ENCODE measurements at places on chromosomes 7 and 10.

GRCh38 chr10:117537904-117538524 lies 4.5 kb upstream of the EMX2 start:
- no peak for DNase-seq

DNA sequence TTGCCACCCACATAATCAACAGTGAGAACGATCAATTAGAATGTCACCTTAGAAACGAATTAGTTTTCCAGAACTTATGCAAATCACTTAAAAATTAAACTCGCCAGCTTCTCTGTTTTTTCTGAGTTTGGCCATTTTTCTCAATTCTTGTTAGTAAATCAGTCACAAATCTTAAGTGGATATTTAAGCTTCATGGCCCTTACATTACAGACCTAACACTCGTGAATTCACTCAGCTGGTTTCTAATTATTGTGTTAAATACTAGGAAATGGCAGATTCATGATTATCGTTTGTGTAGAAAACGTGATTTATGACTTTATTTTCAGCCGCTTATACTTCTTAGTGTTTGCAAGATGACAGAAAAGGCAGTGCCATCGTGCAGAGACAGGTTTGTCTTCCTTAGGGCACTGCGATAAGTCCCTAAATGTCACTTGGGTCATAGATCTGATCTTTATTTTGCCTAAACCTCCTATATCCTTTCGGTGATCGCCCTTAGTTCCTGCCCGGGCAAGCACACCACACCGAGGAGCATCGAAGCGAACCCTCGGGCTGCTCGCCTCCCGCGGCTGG lies 587 bp upstream of the CELF2 start:
- no peak for DNase-seq

- DNase-seq: no peak
Observed at GRCh38 chr10:34905200-34905927, 90.3 kb upstream of the PARD3 start.

GRCh38 chr7:130473289-130473688 lies 18.6 kb upstream of the MEST start:
- DNase-seq: peak; percentile 42

DNA sequence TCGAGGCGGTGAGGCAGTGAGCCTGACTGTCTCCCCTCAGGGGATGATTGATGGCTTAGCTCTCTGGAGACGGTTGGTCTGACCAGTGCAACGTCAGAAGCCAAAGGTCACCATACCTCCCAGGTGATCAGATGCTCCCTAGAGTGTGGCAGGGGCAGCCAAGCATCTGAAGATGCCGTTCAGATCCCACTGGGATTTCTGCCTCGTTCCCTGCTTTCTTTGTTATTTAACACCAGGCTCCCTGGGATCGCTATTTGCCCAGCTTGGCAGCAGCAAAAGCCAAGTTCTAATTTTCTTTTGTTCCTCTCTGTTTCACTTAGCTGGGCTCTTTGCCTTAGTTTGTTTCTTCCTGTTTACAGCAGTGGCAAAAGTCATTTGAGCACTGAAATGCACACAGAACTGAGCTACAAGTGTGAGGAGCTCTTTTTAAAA lies 53.5 kb upstream of the SVIL start:
- DNase-seq: peak; percentile 9

GRCh38 chr10:24382045-24382444 lies 173.1 kb downstream of the KIAA1217 start:
- DNase-seq: no peak

GRCh38 chr7:51101111-51101757 lies 215.4 kb downstream of the COBL start:
- no peak for DNase-seq

DNA sequence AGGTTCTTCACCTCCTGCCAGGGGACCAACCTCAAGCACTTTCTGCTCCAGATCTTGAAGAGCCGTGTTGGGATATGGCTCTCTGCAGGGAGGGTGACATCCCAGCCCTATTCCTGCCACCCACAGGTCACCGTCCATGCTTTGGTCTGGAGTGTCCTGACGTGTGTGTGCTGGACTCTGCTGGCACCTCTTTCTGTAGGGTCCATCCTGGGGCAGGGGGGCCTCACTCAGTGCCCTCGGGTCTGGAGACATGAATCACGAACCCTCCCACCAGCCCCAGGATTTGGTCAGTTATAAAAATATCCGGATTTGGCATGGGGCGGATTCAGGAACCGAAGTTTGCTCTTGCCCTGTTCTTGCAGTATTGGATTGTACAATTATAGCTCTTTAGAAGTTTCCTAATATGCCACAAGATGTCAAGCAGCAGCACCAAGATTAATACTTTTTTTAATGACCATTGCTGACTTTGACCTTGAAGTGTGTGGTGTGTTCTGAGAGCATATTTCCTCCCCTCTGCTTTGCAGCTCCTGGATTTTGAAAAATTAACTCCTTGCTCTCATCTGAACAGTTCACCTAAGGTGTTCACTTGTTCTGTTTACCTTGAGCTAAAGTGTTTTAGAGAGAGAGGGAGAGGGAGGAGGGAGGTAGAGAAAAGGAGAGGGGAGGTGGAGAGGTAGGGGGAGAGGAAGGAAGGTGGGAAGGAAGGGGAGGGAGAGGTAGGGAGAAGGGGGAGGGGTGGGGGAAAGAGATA lies 95.4 kb upstream of the SHH start:
- no peak for DNase-seq

GRCh38 chr7:11009631-11010030 lies 36.0 kb downstream of the PHF14 start:
- no peak for DNase-seq

- DNase-seq: no peak
Observed at GRCh38 chr10:21511946-21512572, 13.4 kb downstream of the SKIDA1 start.

DNA sequence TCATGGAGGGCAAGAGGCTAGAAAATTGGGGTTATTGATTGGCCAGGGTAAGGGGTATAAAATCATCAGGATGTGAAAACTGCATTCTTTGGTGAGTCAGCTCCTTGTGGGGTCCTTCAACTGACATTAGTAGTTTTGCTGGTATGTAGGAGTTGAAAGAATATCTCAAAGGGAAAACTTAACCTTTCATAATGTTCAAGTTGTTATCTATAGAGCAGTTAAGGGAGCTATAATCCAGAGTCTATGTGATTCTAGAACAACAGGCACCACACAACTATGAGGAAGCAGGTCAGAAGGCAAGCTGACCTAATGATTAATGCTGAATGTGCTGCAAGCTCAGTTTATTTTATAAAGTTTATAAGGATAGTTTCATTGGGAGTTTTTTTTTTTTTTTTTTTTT lies 13.7 kb downstream of the PRPS1L1 start:
- DNase-seq: no peak

- no peak for DNase-seq
Observed at GRCh38 chr10:124849111-124849773, 47.6 kb downstream of the ABRAXAS2 start.

DNA sequence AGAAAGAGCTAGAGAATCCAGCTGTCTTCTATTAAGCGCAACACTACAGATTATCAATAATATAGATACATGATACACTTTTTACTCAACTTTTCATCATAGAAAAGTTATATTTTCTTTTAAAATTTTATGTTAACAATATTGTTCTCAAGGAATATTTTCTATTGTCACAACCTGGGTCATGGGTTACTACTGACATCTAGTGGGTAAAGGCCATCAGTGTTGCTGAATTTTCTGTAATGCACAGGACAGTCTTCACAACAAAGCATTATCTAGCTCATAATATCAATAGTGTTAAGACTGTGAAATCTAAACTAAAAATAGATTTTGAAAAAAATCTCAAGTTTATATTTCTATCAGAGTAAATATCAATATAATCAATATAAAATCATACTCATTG lies 209.8 kb downstream of the ZNF33B start:
- DNase-seq: peak; percentile 1
